ENCODE measurements at places on chromosomes 3 and 15.

- DNase-seq, result no peak
Observed at GRCh38 chr3:164364111-164364510, 714.2 kb downstream of the SI start.

DNA sequence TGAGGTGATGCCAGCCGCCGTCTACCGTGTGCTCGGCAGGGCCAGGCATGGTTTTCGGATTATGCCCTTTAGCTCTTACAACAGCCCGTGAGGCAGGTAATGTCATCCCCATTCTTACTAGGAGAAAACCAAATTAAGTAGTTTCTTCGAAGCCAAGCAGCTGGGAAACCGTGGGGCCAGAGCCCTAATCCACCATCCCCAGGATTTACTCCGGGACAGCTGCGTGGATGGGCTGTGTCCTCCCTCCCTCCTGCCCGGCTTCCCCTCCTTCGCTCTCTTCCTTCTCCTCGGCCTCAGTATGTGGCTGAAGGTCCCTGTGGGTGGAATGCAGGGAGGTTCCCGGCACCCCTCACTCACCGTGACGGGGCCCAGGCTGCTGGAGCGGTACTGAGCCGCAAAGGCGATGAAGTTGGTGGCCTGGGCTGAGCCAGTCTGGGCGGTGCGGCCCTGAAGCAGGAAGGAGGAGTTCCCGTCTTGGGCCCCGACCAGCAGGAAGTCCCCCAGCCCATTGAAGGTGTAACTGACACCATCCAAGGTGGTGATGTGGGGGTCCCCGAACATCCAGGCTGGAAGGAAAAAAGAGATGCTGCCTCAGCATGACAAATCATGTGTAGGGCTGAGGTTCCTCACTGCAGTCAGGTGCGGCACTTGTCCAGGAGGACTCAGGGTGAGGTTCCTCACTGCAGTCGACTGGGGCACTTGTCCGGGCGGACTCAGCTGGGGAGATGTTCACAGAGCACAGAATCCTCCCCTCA lies 42.5 kb downstream of the MUC20 start:
- no peak for DNase-seq

DNA sequence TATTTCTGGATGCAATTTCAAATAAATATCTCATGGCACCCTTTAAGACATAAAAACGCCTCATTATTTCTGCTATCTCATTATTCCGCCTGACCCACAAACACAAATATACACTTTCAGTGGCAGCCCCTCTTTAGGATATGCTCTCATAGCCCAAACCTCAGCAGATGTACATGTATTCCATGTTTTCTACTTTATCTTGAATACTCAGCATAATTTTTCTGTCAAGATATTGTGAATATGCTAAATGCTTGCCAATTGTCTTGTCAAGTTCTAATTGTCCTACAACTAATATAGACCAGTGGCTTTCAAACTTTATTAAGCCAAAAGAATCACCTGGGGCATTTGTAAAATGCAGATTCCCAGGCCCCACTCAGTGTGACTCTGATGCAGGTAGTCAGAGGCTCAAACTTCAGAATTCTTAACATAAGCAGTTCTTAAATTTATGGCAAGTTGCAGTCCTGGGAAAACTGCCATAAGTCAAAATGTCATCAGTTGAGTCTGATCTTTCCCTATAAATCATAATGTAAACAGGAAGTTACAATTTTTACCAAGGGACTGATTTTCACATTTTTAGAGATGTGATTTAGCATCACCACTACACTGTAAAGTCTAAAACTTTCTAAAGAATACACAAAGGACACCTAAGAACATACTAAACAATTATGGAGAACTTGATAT lies 135.1 kb downstream of the TBL1XR1 start:
- DNase-seq, result no peak

GRCh38 chr15:48796521-48796920 lies 14.3 kb downstream of the CEP152 start:
- DNase-seq, result no peak

DNA sequence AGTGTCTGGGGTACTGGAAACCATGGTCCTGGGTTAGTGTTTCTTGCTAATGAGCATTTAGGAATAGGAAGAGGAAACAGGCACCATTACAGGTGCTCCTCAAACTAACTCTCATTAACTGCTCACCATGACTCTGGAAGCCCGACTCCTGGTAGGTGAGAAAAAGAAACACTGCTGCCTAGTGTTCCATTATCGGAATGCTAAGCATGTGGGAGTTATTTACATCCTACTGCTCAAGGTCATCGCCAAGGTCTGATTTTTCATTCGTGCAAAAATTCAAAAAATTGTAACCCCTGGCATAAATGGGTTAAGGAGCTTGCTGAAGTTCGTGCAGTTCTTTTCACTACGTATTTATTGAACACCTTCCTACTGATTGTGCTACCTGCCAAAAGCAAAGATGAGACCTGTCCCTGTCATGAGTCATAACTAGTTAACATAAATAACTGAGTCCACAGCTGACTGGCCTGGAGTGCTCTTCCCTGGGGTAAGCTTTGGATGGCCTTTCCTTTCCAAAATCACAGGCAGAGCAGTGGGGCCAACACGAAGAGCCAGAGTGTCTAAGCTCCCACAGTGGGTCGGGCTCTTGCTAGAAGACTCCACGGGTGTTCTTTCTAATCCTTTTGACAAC lies 22.7 kb upstream of the PAQR5 start:
- no peak for DNase-seq

DNA sequence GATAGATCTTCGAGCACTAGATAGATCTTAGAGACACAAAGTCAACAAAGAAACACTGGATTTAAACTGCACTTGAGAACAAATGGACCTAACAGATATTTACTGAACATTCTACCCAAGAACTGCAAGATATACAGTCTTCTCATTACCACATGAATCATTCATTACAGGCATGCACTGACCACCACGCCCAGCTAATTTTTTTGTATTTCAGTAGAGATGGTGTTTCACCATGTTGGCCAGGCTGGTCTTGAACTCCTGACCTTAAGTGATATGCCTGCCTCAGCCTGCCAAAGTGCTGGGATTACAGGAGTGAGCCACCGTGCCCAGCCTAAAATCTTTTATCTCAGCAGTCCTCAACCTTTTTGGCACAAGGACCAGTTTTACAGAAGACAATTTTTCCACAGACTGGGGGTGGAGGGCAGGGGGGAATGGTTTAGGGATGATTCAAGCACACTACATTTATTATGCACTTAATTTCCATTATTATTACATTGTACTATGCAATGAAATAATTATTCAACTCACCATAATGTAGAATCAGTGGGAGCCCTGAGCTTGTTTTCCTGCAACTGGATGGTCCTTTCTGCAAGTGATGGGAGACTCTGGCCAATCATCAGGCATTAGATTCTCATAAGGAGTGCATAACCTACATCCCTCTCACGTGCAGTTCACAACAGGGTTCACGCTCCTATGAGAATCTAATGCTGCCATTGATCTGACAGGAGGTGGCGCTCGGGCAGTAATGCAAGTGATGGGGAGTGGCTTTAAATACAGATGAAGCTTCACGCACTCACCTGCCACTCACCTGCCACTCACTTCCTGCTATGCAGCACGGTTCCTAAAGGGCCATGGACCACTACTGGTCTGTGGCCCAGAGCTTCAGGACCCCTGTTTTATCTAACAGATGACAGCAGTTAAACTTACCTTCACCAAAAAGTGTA lies 21.7 kb downstream of the CSNK1G1 start:
- DNase-seq, result no peak

GRCh38 chr3:42654331-42655201 lies 1.1 kb downstream of the ZBTB47 start:
- peak; percentile 43 for DNase-seq

GRCh38 chr15:85955501-85956391 lies 123.9 kb upstream of the AGBL1 start:
- no peak for DNase-seq

GRCh38 chr3:12415014-12415680 lies 69.1 kb upstream of the TSEN2 start:
- DNase-seq, result no peak

DNA sequence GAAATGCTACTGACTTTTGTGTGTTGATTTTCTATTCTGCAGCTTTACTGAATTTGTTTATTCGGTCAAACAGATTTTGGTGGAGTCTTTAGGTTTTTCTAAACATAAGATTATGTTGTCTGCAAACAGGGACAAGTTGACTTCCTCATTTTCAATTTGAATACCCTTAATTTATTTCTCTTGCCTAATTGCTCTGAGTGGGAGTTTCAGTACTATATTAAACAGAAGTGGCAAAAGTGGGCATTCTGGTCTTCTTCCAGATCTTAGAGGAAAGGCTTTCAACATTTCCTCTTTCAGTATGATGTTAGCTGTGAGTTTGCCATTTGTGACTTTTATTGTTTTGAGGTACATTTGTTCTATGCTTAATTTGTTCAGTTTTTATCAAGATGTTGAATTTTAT lies 268.5 kb downstream of the WNT5A start:
- DNase-seq, result peak; percentile 19

DNA sequence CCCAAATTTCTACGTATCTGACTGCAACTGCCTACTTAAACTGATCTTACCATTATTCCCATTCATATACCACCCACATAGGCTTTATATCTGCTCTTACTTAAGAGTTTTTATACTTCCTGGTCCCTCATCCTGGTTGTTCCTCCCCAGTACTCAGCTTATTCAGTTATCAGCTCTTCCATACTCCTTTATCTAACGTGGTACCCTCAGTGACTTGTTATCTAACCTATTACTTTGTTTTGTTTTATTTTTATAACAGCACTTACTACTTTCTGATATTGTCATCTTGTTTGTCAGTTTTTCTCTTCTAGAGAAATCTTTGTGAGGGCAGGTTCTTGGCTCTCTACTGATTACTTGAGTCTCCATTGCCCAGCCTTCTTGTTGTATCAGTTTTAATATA lies 100.6 kb downstream of the ZNF609 start:
- DNase-seq, result no peak

- DNase-seq, result no peak
Observed at GRCh38 chr3:128360705-128361271, 105.9 kb downstream of the DNAJB8 start.

GRCh38 chr3:183486472-183486871 lies 58.1 kb upstream of the MCF2L2 start:
- no peak for DNase-seq

- DNase-seq, result no peak
Observed at GRCh38 chr3:67198374-67198773, 200.3 kb downstream of the KBTBD8 start.

- no peak for DNase-seq
Observed at GRCh38 chr3:127053026-127053425, 70.1 kb downstream of the PLXNA1 start.

DNA sequence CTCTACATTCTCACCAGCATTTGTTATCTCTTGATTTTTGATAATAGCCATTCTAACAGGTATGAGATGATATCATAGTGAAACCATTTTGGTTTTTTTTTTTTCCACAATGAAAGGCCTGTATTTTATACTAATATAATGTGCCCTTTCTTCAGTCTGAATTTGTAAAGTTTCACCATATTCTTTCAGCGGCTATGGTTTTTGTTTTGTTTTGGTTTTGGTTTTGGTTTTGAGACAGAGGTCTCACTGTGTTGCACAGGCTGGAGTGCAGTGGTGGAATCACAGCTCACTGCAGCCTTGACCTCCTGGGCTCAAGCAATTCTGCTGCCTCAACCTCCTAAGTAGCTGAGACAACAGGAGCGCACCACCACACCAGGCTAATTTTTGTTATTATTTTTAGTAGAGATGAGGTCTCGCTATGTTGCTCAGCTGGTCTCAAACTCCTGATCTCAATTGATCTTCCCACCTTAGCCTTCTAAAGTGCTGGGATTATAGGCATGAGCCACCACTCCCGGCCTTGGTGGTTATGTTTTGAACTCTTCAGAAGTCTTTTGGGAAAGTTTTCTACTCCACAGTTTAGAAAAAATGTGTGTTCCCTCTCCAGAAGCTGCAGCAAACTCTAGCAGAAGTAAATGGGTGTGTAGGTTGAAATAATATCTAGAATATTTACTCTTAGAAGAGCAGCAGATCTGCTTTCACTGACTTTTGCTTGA lies 110.2 kb upstream of the UMPS start:
- DNase-seq, result no peak

DNA sequence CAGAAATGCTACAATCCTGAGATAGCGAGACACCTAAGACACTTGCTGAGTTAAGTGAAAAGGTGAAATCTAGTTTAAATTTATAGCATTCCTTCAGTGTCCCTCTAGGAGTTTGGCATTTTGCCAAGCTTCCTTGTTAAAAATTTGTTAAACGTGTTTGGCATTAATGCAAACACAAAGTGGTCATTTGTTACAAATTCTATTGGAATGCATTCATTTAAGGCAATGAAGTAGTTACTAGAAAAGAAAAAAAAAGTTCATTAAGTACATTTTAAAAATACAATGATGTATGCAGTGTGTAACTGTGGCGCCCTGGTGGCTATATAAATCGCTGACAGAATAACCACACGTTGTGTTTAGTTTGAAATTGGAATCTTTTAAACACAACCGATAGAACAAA lies 31.3 kb upstream of the WNT5A start:
- no peak for DNase-seq

DNA sequence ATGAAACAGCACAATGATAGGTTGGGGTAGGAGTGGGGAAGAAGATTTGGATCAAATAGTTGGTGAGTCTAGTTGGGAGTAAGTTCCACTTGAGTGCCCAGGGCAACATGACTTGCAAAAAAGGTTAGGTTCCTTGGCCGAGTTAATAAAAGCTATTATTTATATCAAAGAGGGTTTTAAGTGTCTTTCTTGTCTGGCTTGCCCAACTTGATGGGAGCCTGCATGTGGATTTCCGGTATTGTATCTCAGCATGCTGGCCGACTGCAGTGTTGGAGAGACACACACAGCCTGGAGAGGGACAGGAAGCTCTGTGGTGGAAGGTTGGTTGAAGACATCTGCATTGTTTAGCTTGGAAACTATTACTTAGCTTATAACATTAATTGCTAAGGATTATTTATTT lies 449.5 kb upstream of the TBL1XR1 start:
- DNase-seq, result peak; percentile 28

DNA sequence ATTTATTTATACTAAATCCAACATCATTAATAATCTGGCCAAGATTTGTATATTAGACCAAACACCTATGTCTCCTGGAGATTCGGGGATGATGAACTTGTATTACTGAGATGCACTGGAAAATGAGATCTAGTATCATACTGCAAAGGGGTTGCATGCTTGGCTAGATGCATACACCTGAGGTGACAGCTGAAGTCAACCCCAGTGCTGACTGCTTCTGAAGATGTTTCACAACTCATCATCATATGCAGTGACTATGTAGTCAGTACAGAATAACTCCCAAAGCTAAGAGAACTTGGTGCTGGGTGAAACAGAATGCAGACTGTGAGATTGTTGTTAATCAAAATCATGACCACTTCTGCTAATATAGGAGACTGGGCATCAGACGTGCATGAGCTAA lies 1114.2 kb downstream of the NSUN3 start:
- DNase-seq, result no peak

GRCh38 chr15:83928392-83928734 lies 274.4 kb downstream of the ADAMTSL3 start:
- DNase-seq, result no peak
